ENCODE measurements at places on chromosomes 5 and 9. TPM values are rescaled to one million over a fixed set of nuclear protein-coding genes. Genes with fewer than 3 reads are reported as not detected.

PCDHGB6 gene
- 8.5 TPM for total RNA-seq

CCNI2 gene
- not detected for total RNA-seq

SLC27A6 gene
- total RNA-seq: not detected

MSMP gene
- total RNA-seq: not detected

GRIA1 gene
- total RNA-seq: 0.19 TPM

SPATA31C1 gene
- total RNA-seq: not detected

PRDM9 gene
- not detected for total RNA-seq

TICAM2 gene
- total RNA-seq: 7.7 TPM

FOXD4 gene
- 0.24 TPM for total RNA-seq

TAS2R1 gene
- not detected for total RNA-seq

GDNF gene
- total RNA-seq: 0.28 TPM

CSF1R gene
- total RNA-seq: 55.1 TPM

LCN6 gene
- 22.8 TPM for total RNA-seq

URM1 gene
- 44.5 TPM for total RNA-seq

QRFP gene
- not detected for total RNA-seq

PRSS3 gene
- 1.00 TPM for total RNA-seq

OLFML2A gene
- 9.1 TPM for total RNA-seq

N4BP3 gene
- 1.7 TPM for total RNA-seq

F12 gene
- total RNA-seq: 0.38 TPM

MOB3B gene
- 4.0 TPM for total RNA-seq

CDH18 gene
- 0.60 TPM for total RNA-seq

LCN12 gene
- total RNA-seq: 0.62 TPM

AK8 gene
- 0.24 TPM for total RNA-seq

TCF7 gene
- 1.6 TPM for total RNA-seq

TLX3 gene
- total RNA-seq: not detected

PLPP7 gene
- 8.9 TPM for total RNA-seq

RLN1 gene
- total RNA-seq: not detected

TAF11L13 gene
- total RNA-seq: not detected

FANCG gene
- 8.0 TPM for total RNA-seq

HTR1A gene
- total RNA-seq: not detected

CLIC3 gene
- 3.8 TPM for total RNA-seq

FBP2 gene
- not detected for total RNA-seq

DROSHA gene
- total RNA-seq: 36.9 TPM

ZNF474 gene
- total RNA-seq: 0.38 TPM

CDH10 gene
- total RNA-seq: not detected

FBN2 gene
- total RNA-seq: 4.3 TPM

LURAP1L gene
- total RNA-seq: 13.9 TPM

FAT2 gene
- not detected for total RNA-seq

NOTCH1 gene
- total RNA-seq: 35.5 TPM

SLCO6A1 gene
- not detected for total RNA-seq

CENPH gene
- 3.0 TPM for total RNA-seq

RIOK2 gene
- total RNA-seq: 24.2 TPM

ANKRD55 gene
- total RNA-seq: 0.79 TPM

PDE6A gene
- total RNA-seq: not detected

PLAC8L1 gene
- not detected for total RNA-seq

IRX2 gene
- total RNA-seq: 0.38 TPM

SLC34A3 gene
- total RNA-seq: not detected

TRIO gene
- 181 TPM for total RNA-seq

GABRA1 gene
- not detected for total RNA-seq

BTNL3 gene
- total RNA-seq: not detected

OR1L4 gene
- total RNA-seq: not detected

ANKRD18A gene
- total RNA-seq: 0.14 TPM

PCDHA10 gene
- 0.60 TPM for total RNA-seq

DOLK gene
- total RNA-seq: 9.0 TPM

TRPM6 gene
- 0.60 TPM for total RNA-seq

NUP188 gene
- 33.2 TPM for total RNA-seq

MLLT3 gene
- 6.5 TPM for total RNA-seq

INSL6 gene
- not detected for total RNA-seq

TAF11L12 gene
- not detected for total RNA-seq
